Activated CD4-positive, CD25-positive, alpha-beta regulatory T cell (primary cell): ENCODE measurements at places on chromosomes 6 and 20.

- DNase-seq = peak; percentile 23
Observed at GRCh38 chr6:129683601-129684322, 26.2 kb downstream of the ARHGAP18 start.

- no peak for DNase-seq
Observed at GRCh38 chr20:42565235-42565995, 624.3 kb downstream of the PTPRT start.

- no peak for DNase-seq
Observed at GRCh38 chr6:123316733-123317323, 319.9 kb downstream of the TRDN start.

DNA sequence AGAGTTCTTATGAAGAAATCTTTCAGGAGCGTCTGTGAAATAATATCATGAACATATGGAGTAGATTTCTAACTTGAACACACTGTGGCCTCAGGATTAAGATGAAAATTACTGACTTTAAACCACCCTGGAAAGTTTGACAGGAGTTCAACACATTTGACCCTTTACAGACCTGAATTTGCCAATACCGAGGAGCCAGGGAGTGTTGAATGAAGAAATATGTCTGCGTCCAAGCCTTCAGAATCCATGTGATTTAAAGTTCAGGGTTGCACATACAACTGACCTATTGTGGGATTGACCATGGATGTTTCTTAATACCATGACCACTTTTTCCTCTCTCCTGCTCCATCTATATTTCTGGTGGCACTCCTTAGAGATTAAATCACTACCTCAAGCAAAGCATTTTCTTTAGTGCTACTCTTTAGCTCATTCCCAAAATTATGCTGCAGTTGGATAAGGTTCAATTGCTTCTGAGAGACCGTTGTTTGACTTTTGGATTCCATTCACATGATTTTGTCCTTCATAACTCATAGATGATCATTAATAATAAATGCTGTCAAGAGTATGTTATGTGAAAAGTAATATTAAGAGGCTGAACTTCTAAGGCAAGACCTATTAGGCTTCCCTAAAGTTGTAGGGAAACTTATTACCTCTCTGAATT lies 57.4 kb downstream of the PRL start:
- DNase-seq = no peak

- no peak for DNase-seq
Observed at GRCh38 chr6:140082867-140083297, 708.4 kb upstream of the CITED2 start.

- DNase-seq = no peak
Observed at GRCh38 chr20:37204056-37204455, 24.7 kb upstream of the MROH8 start.

GRCh38 chr20:14488756-14489479 lies 151.5 kb upstream of the FLRT3 start:
- no peak for DNase-seq

- DNase-seq = no peak
Observed at GRCh38 chr6:13495112-13495776, 7.8 kb upstream of the GFOD1 start.

DNA sequence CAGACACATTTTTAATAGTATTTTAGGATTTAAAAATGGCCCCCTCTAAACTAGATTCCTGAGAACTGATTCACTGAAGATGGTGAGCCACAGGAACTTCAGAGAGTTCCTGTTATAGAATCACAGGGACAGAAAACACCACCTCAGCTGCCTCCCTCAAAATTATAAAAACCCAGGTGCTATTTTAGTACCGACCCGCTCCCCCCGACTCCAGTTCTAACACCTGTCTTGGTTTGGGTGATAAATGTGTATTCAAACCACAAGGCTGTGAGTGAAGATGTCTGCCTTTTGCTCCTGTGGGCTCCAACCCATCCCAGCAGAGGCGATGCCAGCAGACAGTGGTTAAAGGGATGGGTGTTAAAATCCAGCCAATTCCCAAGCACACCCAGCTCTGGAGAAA lies 127.4 kb upstream of the LY86 start:
- DNase-seq = no peak

DNA sequence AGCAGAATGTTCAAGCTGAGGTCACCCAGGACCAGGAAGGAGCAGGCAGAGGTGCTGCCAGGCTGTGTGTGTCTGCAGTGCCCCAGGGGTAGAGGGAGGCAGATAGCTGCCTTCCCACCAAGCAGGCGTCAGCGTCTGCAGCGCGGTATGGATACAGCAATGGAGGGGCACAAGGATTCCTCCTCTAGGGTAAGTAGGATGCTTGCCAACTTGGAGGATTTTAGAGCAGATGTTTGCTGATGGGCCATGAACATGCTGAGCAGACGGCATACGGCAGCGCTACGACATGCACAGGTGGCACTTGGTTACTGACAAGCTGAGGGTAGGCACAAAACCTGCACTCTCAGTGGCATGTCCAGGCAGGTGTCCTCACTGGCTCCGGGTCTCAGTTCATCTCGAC lies 48.1 kb downstream of the PSMG4 start:
- no peak for DNase-seq

DNA sequence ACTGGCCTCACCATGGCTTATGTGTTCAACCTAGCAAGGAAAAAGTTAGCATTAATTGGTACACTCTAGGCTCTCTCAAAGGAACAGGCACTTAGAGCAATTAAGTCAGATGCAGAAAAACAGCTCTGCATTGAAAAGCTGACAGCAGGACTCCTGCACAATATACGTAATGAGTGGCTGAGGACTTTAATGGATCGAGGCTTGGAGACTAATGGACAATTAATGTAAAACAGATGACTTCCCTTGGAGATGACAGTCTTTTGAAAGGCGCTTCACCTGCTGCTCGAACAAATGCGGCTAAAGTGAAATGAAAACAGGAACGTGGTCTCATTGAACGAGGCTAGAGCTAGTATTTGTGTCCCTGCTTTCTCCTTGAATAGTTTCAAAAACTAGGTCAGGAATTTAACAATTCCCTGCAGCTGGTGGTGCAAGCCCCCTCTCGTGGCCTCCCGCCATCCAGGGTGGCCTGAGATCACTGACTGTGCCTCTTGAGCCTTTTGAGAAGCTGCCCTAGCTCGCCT lies 137.1 kb downstream of the ELOVL4 start:
- DNase-seq = no peak

DNA sequence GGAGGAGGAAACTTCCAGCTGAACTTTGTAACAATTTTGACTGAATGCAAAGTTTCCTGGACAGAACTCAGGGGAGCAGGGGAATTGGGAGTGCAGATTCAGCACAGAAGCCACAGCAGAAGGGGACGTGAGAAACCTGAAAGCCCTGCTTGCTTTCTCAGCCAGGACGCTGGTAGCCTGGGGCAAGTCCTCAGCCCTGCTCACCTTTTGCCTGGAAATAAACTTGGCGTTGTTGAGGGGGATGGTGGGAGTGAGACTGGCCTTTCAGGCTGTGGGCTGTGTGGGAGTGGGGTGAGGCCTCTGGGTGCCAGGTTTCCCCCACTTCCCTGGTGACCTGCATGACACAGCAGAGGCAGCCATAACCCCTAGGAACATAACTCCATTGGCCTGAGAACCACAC lies 238.1 kb upstream of the HS3ST5 start:
- no peak for DNase-seq

GRCh38 chr6:37631295-37631694 lies 66.4 kb downstream of the MDGA1 start:
- DNase-seq = no peak

DNA sequence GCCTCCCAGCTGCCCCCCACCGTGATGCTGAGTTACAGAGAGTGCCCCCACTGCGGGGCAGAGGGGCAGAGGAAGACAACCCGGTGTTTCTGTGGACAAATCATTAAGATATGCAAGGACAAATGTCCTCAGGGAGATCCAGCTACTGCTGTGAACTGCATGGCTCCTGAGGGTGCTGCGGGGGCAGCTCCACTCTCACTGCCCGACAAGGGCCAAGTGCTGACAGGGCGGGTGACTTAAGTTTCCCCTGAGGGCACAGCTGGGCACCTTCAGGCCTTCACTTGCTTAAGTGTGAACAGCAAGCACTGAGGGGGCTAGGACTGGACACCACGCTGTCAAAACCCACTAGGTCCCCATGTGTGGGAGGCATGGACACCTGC lies 26.2 kb upstream of the TCFL5 start:
- no peak for DNase-seq

GRCh38 chr6:160394654-160395035 lies 46.5 kb downstream of the SLC22A3 start:
- no peak for DNase-seq

GRCh38 chr20:44580581-44581268 lies 1.7 kb upstream of the PKIG start:
- no peak for DNase-seq

- DNase-seq = no peak
Observed at GRCh38 chr6:35898003-35898402, 22.9 kb downstream of the SRPK1 start.

DNA sequence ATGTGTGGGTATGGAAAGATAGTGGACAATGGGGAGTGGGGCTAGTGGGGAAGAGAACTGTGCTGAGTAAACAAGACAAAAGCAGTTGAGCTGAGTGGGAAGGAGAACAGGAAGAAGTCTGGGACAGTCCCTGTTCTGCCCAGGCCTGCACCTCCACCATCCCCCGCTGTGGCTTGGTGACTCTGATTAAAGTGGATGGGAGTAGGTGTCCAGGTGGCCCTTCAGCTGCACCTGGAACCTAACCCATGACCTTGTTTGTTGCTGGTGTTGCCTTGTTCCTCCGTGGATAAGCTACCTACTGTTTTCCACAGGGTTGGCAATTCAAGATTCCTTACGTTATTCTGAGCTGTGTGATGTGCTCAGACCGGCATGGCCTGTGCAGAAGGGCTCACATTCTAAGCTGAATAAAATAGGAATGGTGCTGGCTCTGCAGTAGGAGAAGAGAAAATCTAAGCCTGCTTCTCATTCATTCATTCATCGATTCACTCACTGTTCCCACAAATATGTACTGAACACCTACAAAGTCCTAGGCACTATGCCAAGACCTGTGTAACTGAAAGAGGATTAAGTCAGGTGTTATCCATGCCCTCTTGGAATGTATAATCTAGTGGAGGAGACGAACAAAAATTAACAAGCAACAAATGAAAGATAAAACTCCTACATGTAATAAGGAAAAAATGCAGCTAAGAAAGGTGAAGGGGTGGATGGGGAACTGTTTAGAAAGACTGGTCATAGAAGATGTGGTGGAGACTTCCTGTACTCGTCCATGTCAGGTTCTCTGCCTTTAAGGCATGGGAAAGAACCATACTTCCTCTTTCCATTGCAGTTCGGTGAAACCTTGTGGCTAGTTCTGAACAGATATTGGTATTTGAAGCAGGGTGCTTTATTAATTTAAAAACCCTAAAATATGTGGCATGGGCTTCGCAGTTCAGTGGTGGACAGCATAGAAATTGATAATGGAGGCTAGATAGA lies 10.1 kb upstream of the CALHM6 start:
- no peak for DNase-seq

DNA sequence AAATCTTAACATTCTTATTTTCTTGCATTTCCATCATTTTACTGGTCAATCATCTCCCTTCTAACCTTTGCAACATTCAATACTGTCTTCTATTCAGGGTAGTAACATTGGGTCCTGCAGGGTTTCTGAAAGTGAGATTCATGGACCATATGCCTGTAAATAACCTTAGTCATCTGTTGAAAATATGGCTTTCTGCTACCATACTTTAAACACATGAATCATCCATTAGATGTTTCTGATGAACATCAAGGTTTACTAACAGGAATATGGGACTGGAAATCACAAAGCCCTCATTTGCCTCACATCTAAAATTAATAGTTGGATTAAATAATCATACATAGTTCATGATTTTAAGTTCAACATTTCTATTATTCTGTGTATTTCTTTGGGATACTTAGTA lies 475.9 kb upstream of the MARCKS start:
- DNase-seq = no peak

DNA sequence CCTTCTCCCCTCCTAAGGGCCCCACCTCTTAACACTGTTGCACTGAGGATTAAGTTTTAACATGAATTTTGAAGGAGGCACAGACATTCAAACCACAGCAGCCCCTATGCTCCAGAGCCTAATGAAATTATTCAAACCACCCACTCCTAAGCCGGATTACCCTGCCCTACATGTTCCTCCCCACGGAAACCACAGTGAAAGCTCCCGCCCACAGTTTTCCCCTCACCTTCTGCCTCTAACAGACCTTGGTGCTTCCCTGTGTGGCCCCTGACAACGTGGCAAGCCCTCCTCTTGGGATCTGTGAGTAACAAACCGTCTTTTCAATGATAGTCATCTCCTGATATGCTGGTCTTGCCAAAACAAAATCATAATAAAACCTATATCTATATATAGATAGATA lies 74.8 kb downstream of the RIN2 start:
- no peak for DNase-seq

DNA sequence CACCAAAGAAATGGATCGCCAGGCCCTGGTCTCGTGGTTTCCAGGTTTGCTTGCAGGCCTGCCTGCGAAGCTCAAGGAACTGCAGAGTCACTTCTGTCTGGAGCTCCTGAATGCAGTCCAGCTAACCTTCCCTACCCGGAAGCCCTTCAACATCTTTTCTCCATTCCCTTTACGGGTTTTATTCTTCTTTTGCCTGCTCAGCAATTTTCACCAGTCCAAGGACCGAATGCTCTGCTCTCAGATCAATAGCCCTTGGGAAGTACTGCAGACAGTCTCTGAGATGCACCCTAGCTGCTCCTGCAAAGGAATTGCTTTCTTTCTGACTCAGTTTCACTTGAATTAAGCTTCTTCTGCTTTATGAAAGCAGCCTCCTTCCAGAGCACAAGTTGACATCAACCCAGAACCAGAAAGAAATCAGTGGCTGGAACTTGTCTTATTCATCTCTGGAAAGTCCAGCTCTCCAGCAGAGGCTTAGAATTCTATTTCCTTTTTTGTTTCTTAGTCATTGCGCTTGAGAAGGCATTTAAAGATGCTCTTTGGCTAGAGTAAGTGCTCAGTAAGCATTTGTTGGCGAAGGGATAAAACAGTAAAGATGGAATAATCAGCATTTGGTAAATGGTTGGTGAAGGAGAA lies 18.7 kb upstream of the YWHAB start:
- DNase-seq = no peak

DNA sequence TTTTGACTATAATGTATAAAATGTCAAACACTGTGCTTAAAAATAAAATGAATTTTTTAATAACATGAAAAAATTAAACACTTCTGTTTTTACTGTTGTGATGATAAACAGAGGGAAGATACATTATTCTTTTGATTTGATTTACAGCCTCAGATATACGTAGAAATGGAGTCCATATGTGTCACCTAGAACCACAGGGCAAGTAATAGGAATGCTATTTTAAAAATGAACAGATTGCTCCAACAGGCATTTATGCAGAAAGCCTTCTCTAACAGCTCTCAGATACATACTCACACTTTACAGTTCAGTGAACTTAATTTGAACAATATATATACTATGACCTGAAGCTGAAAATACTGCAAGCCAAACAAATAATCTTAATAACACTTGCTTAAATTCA lies 1551.0 kb downstream of the GRIK2 start:
- DNase-seq = no peak
